ENCODE measurements at places on chromosomes 1 and 21.

- no peak for DNase-seq
These were observed at the start of gene ASTN1 for GRCh38 chr1:177164380-177165068. TSS of gene ASTN1 (minus strand) at chr1:177164712. CDS start at chr1:177164676, 36 bp downstream.

DNA sequence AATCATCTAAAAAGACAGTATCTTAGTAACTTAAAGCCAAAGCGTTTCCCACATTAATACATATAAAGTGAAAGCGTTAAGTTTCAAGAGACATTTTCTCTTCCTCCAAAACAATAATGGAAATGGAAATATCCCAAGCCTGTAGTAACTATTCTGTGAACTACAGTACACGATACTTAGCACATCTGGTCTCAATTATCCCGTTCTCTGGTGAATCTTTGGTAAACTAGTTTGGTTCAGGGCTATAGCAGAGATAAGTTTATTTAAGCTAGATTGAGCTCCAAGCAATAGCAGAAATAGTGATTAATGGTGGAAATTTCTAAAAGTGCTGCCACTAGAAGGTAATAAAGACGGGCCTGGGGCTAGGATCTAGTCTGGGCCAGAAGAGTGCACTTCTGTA, 55.2 kb downstream of the PCNX2 start:
- DNase-seq = no peak

- no peak for DNase-seq
These were observed 15.0 kb downstream of the PIK3C2B start for GRCh38 chr1:204479387-204480136.

DNA sequence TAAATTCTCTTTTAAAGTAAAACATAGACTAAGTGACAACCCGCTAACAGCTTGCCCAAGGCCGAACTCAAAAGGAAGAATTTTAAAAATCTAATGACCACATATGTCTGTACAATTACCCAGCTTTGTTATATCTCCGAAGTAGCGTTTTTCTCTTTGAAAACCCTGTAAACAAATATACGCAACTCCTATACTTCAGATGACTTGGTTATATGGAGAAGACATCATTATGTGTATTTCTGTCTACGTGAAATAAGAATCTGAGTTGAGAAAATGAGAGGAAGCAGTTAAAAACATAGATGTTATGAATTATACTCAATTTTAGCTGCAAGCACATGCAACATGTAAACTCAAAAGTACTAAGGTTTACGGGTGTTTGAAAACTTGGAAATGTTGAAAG, 2.0 kb downstream of the PBX1 start:
- DNase-seq = no peak

GRCh38 chr1:204617256-204618147, 68.0 kb downstream of the LRRN2 start:
- no peak for DNase-seq

- DNase-seq = no peak
These were observed 87.8 kb upstream of the TMEM51 start for GRCh38 chr1:15065736-15066135.

- no peak for DNase-seq
These were observed 425.7 kb upstream of the USP24 start for GRCh38 chr1:55640708-55641473.

DNA sequence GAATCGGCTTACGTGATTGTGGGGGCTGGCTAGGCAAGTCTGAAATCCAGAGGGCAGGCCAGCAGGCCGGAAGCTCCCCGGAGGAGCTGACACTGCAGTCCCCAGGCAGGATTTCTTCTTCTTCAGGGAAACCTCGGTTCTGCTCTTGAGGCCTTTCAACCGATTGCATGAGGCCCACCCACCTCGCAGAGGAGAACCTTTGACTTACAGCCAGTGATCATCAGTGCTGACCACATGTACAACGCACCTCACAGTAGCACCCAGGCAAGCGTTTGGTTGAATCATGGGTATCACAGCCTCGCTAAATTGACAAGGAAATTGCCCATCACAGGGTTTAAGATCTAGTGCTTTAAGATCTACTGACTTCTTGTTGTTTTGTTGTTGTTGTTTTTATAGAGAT, 23.6 kb upstream of the GPR157 start:
- DNase-seq = no peak

DNA sequence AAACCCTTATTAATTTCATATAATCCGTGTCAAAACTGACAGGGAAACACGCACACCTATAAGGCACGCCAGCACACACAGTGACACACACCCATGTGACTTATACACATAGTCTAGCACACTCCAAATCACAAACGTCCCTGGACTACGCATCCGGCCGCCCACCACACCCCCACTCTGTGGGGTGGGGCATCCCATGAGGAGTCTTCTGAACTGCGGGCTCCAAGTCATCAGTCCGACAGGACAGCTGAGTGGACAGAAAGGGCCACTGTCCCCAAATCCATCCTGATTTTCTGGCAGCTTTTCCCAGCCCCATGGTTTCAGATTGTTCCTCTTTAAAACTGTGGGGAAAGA, 829 bp downstream of the PEA15 start:
- DNase-seq = no peak

DNA sequence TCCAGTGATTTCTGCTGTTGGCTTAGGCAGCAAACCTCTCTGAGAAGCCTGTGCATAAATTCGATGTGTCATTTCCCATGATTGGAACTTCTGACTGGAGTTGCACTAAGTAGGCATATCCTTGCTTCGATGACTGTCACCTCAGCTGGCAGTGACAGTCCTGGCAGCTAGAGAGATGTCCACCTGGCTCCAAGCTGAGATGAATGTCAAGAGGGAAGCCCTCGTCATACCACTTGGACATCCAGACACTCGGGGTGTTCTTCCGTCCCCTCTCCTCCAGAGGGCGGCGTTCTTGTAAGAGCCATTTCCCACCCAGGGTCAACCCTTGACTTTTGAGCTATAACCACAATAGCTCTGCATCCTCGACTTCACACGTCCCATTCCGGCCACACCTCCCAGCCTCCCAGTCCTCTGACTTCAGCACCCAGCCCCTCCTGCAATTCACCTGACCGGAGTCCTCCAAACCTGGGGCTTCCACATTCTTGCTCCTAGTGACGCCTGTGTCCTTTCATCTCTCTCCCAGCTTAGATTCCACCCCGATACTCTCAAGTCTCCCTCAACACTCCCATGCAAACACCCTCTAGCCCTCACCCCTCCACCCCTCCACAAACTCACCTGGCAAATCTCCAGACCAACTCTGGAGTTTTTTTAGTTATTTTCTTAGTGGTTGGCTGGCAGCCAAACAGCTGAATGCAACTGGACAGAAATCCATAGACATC, 17.3 kb downstream of the CA6 start:
- DNase-seq = peak; percentile 51

DNA sequence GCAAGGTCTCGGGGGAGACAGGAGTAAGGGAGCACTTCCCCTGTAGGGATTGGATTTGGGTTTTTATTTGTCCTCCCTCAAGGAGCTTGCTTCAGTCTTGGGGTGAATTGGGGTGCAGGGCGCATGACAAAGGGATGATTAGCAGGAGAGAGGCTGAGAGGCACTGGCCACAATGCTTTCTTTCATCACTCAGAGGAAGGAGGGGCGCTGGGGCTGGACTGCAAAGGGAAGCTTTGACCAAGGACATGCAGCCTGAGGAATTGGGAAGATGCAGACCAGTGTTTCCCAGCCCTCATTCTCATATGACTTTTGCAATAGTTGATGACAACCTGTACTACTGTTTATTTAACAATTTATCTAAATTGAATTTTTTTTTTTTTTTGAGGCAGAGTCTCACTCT, 34.1 kb upstream of the PDPN start:
- no peak for DNase-seq

GRCh38 chr1:218436997-218437396, 91.9 kb downstream of the TGFB2 start:
- DNase-seq = no peak

GRCh38 chr1:174795806-174796205, 203.9 kb upstream of the CACYBP start:
- DNase-seq = no peak

DNA sequence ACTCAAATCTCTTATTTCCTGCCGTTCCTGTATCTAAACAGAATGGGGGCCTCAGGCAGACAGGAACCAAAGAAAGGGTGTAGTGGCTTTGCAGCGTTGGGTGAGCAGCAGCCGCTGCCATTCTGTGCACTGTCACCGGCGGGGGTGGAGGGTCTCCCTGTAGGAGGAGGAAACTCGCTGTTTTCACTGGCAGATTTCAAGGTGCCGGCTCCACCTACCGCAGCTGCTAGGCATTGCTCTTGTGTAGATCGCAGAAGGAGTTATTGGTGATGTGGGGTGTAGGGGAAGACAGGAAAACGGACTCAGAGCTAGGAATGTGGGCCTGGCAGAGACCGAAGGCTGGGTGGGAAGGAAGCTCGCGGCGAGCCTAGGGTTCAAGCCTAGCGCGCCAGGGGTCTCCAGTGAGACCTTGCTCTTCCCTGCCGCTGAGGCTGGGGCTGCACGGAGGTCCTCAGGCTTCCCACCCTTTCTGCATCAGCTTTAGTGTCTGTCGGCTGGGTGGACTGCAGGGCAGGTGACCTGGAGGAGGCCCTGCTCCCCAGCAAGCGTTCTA, 20.8 kb downstream of the ATP5PO start:
- no peak for DNase-seq

GRCh38 chr1:119715542-119715941, 3.8 kb downstream of the PHGDH start:
- no peak for DNase-seq

DNA sequence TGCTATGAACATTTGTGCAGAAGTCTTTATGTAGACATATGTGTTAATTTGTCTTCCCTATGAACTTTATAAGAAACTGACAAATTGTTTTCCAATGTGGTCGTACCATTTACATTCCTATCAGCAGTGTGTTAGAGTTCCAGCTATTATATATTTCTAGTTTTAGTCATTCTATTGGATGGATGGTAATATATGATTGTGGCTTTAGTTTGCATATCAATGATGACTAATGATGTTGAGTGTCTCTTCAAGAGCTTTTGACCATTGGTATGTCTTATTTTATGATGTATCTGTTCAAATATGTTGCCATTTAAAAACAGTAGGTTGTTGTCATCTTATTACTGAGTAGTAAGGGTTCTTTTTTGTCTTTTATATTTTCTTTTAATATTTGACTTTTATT, 16.2 kb upstream of the ZNF326 start:
- DNase-seq = no peak
